ENCODE measurements at places on chromosomes 16 and 17.

- DNase-seq = no peak
Observed at GRCh38 chr17:3867606-3868005, 21.6 kb upstream of the NCBP3 start.

DNA sequence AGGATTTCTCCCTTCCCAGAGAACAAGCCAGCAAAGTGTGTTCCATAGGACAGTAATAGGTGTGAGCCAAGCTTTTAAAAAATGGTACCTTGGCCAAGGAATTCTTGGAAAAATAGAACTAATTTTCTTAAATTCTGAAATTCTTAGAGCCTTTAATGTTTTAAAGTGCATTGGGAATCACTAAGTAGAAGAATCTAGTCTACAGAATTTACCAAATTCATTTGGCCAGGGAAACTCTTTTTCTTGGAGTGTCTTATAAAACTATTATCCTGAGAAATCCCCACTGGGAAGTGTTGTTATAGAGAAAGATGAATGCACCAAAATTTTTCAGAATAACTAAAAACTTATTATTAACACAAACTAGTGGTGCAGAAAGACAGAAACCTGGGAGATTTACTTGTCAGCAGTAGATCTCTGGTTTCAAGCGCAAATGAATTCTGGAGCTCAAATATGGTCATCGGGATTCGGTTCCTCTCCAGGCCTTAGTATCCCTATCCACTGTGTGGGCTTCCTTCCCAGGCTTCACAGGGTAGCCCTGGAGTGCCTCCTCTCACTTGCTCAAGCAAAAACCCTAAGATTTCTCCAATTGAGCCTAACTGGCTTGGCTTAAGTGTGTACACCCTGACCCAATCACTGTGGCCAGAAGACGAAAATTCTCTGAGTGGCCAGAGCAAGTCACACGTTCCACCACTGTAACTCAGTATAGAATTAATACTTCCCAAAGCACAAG lies 217.8 kb downstream of the CHD9NB start:
- no peak for DNase-seq

GRCh38 chr16:55846598-55847346 lies 13.9 kb upstream of the CES1 start:
- no peak for DNase-seq

DNA sequence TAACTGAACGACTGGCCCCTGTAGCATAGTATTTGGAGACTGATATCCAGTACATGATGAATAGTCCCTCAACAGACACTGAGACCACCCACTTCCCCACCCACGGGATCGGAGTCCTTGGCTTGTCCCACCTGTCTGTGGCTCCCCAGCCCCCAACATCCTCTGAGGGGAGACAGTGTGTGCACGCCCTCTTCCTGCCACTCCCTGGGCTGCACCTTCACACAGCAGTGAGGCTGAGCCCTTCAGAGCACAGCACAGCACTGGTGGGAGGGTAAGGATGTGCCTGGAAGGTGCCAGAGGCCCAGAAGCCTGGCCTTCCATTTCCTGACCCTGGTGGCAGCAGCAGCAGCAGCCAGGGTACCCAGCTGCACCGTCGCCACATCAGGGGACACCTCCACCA lies 11.0 kb downstream of the DNASE1 start:
- no peak for DNase-seq

DNA sequence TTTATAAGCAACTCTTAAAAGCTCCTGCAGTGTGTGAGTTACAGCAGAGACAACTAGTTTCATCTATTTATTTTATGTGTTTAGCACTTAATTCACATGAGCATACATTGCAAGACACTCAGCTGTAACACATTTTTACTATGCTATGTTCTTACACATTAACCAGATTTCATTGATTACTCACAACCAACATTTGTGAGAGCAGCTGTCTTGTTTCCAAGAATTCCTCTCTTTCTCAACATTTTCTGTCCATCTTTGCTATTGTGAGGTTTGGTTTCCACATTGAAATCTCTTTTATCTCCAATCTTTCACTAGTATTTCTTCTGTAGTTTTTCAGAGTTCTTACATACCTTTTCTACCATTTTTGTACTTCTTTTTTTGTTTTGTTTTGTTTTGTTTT lies 51.2 kb downstream of the COPRS start:
- DNase-seq = no peak

DNA sequence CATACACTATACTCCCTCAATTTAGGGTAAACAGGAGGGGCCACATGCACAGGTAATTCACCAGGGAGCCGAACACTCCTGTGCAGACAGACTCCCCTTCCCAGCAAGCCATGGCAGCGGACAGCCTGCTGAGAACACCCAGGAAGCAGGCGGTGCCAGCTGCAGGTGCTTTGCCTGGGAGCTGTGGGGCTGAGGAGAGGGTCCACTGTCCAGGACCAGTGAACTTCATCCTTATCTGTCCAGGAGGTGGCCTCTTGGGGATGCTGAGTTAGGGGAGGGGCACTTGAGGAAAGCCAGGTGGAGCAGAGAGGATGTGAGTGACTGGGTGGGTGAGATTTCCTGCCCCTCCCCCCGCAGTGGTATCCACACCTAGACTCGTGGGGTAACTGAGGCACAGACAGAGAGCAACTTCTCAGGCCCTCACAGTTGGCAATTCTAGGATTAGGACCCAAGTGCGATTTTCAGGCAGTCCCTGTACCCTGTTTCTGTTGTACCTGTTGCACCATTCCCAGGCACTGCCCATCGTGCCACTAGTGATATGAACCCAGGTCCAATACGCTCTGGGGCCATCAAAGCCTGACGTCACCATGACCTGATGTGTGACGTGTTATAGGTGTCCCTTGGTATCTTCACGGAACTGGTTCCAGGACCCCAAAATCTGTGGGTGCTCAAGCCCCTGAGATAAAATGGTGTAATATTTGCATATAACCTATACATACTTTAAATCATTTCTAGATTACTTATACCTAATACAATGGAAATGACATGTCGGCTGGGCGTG lies 1.2 kb downstream of the GRN start:
- no peak for DNase-seq

DNA sequence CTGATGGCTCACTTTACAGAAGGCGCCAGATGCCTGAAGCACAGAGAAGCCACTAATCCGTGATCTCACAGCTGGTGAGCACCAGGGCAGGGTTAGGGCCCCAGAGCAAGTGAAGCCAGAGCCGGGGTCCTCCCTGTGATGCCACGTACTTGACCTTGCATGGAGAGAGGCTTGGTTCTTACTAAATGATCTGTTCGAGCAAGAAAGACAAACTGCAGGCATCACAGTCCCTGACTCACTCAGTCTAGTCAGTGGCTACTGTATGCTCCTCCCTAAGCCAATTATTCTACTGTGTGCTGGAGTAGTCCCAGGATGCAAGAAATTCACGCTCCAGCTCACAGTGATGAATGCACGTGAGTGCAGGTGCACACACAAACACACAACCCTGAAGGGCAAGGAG lies 55.4 kb downstream of the SDK2 start:
- DNase-seq = no peak

- no peak for DNase-seq
Observed at GRCh38 chr16:25126820-25127232, 15.3 kb downstream of the LCMT1 start.

GRCh38 chr17:8128125-8128784 lies 4.3 kb upstream of the HES7 start:
- no peak for DNase-seq

GRCh38 chr16:4537376-4538343 lies 913 bp downstream of the CDIP1 start:
- no peak for DNase-seq

DNA sequence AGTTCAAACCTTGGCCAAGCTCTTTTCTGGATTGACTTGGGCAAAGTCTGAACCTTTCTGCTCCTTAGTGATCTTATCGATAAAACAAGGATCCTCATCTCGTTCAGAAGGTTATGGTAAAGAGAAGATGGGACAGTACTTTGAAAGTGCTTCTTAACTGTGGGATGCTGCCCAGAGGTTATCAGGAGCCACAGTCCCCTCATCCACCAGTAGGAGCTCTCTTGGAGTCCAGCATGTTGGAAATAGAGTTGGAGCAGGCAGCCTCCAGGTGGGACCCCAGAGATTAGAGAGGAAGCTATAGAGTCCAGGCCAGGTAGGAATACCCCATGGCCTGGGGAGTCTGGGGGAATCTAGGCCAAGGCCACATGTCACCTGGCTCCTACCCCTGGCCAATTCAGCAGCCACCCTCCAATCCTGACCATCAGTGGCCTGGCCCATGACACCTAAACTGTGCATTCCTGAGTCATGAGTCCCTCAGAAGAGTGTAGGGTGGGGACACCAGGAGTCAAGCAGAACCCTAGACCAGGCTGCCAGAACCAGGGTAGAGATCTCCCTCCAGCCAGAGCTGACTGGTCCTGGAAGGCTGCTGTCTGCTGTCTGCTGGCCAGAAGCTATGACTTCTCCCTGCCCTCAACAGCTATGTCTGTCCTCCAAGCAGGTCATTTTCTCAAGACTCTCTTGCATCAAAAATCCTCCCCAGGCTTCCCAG lies 144.3 kb downstream of the AIPL1 start:
- DNase-seq = no peak

GRCh38 chr16:66164581-66165247 lies 201.8 kb upstream of the CDH5 start:
- no peak for DNase-seq

GRCh38 chr16:6560306-6561100 lies 772.1 kb upstream of the RBFOX1 start:
- no peak for DNase-seq

DNA sequence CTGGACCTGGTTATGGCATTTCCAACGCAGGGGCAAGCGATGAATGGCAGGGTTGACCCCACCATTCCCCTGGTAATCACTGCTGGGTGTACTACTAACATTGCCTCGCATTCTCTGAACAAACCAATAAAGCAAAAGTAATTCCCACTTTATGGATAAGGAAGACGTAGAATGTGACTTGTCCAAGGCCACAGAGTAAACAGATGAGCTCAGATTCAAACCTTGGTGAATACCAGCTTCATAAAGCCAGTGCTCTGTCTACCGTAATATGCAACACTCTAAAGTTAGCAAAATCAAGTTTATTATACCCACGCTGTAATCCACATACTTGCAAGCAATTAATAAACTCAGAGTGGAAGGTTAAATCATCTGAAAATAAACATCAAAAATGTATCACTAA lies 59.6 kb downstream of the ANKFY1 start:
- DNase-seq = no peak

GRCh38 chr17:20073055-20073979 lies 64.2 kb downstream of the SPECC1 start:
- no peak for DNase-seq

DNA sequence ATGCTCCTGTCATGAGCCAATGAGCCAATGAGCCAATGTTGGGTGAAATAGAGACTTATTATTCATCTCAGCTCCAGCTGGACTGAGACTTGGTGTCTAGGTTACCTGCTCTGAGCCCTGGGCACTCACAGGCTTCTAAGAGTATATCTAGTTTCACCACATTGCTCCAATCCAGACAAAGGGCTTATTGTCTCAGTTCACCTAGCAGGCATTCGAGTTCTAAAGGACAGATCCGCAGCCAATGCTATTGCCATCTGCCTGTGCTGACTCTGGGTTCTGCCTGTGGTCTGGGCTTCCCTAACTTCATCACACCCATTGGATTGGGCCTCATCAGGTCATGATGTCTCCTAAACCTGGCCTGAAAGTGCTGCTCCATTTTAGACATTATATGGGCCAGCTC lies 66.1 kb upstream of the HS3ST4 start:
- DNase-seq = no peak

- no peak for DNase-seq
Observed at GRCh38 chr17:81460856-81461460, 51.6 kb downstream of the ACTG1 start.

GRCh38 chr17:82713071-82713723 lies 3.3 kb upstream of the FN3KRP start:
- no peak for DNase-seq

- no peak for DNase-seq
Observed at GRCh38 chr16:25868706-25869370, 177.1 kb downstream of the HS3ST4 start.

DNA sequence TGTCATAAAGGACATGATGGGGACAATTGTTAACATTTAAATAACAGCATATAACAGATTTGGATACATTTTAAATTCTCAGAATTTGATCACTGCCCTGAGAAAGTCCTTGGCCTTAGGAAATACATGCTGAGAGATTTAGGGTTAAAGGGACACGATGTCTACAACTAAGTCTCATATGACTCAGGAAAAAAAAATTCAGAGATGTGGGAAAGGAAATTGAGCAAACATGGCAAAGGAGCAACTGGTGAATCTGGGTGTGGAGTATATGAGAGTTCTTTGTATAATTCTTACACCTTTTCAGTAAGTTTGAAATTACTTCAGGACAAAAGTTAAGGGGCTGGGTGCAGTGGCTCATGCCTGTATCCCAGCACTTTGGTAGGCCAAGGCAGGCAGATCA lies 18.2 kb downstream of the MPP3 start:
- no peak for DNase-seq

- no peak for DNase-seq
Observed at GRCh38 chr16:48131201-48131935, 24.4 kb downstream of the ABCC12 start.

DNA sequence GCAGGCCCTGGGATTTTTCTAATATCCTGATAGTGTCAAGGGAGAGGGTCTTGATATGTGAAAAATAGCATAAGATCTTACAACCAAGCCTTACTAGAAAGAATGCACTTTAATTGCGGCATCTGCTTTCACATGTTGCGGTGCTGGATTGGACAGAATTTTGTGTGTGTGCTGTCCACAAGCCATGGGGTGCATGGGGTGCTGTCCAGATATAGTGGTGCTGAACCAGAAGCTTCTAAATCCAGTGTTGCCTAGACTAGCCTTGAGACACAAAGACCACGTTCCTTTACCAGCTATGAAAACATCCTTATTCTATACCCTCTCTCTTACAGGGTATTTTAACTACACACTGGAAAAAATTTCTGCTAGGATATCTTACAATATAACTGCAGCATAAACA lies 244.0 kb downstream of the TMEM114 start:
- no peak for DNase-seq

- DNase-seq = no peak
Observed at GRCh38 chr16:49491771-49492761, 118.5 kb downstream of the C16orf78 start.

- peak; percentile 90 for DNase-seq
Observed at GRCh38 chr17:78883533-78884131, 19.4 kb downstream of the CEP295NL start.

- no peak for DNase-seq
Observed at GRCh38 chr16:88013091-88013609, 61.9 kb downstream of the BANP start.

GRCh38 chr17:8964801-8965393 lies 610 bp downstream of the PIK3R5 start:
- no peak for DNase-seq
